Tibial artery (tissue), 4 donors: ENCODE measurements at places on chromosomes 6 and 20.

GRCh38 chr6:25157183-25157582 lies 122.0 kb upstream of the CARMIL1 start:
- DNase-seq, result no peak

GRCh38 chr20:8721098-8721497 lies 347.8 kb upstream of the PLCB4 start:
- DNase-seq, result peak; percentile 47

GRCh38 chr20:62333820-62334595 lies 31.2 kb downstream of the ADRM1 start:
- DNase-seq, result no peak

DNA sequence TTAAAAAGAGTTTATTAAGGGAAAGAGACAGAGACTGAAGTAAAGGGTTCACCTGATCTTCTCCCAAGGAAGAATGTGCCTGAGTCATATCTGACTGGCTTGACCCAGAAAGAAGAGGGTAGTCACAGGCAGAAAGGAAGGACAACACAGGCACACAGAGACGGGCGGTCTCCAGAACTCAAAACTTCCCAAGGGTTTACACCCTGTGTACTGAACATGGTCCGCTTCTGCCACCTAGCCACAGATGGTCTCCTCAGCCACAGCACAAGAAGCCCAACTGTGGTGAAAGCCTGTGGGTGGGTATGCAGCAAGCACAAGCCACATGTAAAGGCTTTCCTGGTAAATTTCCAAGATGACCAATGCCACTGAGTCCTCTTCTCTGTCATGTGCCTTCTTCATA lies 17.2 kb downstream of the UNC5CL start:
- DNase-seq, result no peak

GRCh38 chr20:41131594-41132387 lies 5.6 kb upstream of the PLCG1 start:
- no peak for DNase-seq

GRCh38 chr20:55090286-55090685 lies 614.9 kb downstream of the DOK5 start:
- no peak for DNase-seq

DNA sequence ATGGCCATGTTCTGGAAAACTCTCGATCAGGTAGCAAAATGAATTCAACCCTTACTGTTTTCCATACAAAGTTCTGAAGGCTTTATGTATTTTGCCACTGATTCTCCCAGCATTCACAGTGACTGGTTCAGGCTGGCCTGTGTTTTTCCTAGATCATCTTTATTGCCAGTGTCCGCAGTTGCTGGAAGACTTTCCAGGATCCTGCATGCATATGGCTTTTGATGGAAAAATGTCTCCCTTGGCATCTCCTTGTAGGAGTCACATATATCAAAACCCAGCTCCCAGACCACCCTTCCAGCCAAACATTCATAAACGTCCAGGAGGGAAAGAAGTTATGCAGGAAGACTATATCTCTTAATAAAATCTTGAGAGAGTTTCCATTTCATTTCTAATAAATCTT lies 588.8 kb downstream of the MAFB start:
- DNase-seq, result no peak

DNA sequence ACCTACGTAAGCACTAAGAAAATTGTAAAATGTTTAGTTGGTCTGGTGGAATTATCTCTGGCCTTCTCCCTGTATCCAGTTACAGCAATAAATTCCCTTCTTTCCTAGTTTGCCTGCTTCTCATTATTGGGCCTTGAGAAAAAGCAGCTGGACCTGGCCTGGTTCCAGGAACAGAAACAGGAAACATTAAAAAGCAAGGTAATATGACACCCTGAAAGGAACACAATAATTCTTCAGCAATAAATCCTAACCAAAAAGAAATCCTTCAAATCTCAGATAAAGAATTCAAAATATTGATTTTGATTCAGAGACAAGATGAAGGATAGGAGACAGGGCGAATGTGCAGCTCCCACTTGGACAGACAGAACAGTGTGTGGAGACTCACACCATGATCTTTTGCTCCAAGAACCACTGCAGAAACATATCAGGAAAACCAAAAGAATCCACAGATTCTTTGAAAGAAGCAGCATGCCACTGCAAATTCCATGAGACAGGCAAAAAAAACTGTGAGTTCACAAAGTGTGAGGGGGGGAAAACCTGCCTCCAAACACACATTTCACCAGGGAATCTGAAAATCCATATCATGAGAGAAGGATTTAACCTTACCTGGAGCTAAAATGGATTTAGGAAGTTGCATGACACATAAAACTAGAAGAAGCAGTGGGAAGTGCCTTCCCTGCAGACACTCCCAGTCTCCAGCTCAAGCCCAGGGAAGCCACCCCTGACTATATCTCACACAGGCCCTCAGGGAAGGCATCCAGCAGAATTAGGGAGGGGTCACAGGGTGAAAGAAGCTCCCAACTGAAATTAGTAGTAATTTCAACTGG lies 28.9 kb downstream of the TREM1 start:
- DNase-seq, result no peak

DNA sequence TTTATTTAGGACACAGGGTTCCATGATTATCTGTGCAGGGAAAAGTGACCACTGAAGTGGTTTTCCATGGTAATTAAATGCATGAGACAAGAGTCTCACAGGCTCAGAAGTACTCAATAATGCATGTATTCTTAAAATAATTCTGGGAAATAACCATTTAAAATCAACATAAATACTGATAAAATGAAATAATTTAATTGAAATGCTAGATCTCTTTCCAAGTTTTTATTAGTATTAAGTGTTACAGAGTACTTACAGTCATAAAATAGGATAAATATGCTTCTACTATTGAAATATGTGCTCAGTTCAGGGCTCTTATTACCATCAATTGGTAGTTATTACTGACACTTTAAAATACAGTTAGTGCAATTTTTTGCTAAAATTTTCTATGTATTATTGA lies 916.0 kb upstream of the GJE1 start:
- no peak for DNase-seq

- DNase-seq, result no peak
Measured at GRCh38 chr6:143009851-143010250, 50.8 kb upstream of the AIG1 start.

DNA sequence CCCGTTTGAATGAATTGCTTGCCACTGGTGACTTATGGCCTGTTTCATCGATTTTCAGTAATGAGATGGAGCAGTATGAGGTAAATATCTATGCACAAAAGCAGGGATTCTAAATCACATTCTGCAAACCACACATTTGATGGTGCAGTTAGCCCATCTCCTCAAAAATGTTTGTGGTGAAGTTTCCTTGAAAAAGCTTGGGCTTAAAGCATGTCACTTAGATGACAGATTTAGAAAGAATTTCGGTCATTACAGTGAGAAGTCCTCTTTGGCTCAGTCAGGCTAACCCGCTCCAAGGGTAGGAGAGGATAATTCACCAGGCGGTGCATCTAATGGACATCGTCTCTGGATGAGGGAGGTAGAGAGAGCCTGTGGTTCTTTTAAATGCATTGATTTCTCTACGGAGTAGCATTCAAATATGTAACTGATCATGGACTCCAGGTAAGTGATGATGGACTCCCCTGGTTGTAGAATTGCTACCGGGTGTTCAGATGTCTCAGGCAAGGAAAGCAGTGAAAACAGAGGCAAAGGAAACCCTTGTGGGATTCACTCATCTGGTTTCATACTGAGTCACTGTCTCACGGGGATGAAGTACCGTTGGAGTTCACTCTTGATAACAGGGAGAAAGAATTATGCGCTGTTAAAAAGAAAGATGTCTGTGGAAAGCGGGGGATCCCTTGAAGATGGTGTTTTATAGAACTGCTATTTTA lies 65.3 kb downstream of the AIG1 start:
- DNase-seq, result no peak

- DNase-seq, result no peak
Measured at GRCh38 chr6:137167702-137168377, 5.6 kb downstream of the IL22RA2 start.

DNA sequence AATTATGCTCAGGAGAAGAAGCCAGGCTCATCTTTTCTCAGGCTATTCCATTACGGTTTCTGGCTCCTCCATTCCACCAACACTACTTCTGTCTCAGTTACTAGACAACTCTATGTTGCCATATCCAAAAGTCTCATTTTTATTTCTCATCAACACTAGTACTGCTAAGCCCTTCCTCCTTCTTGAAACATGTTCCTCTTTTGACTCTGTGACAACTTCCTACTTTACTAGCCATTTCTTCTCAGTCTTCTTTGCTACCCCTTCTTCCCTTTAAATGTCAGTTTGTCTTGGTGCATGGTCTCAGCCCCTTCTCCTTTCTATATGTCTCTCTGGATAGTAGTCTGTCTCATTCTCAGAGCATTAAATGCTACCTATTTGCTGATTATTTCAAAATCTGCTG lies 7.1 kb upstream of the ADGRG6 start:
- DNase-seq, result no peak

GRCh38 chr6:150567823-150568383 lies 31.8 kb upstream of the PLEKHG1 start:
- DNase-seq, result no peak

GRCh38 chr6:13765570-13765969 lies 48.8 kb downstream of the MCUR1 start:
- DNase-seq, result no peak

GRCh38 chr6:160391419-160392116 lies 43.4 kb downstream of the SLC22A3 start:
- no peak for DNase-seq
